ENCODE measurements at places on chromosomes 3 and 15. TPM values are rescaled to one million over a fixed set of nuclear protein-coding genes. Genes with fewer than 3 reads are reported as not detected.

CACNA2D3 gene
- total RNA-seq: not detected

SSUH2 gene
- 0.11 TPM for total RNA-seq

HYPK gene
- total RNA-seq: 5.4 TPM

FOXB1 gene
- total RNA-seq: not detected

FAM240A gene
- total RNA-seq: not detected

ATP13A5 gene
- total RNA-seq: not detected

CD200 gene
- 0.11 TPM for total RNA-seq

GATM gene
- total RNA-seq: 0.20 TPM

COL7A1 gene
- 306 TPM for total RNA-seq
